ENCODE measurements at places on chromosomes 4 and X. TPM values are rescaled to one million over a fixed set of nuclear protein-coding genes. Genes with fewer than 3 reads are reported as not detected.

The BGN gene
- polyA plus RNA-seq: 28.9 TPM

- DNase-seq: no peak
Observed at GRCh38 chr4:140710908-140711622, 45.1 kb downstream of the TBC1D9 start.

DNA sequence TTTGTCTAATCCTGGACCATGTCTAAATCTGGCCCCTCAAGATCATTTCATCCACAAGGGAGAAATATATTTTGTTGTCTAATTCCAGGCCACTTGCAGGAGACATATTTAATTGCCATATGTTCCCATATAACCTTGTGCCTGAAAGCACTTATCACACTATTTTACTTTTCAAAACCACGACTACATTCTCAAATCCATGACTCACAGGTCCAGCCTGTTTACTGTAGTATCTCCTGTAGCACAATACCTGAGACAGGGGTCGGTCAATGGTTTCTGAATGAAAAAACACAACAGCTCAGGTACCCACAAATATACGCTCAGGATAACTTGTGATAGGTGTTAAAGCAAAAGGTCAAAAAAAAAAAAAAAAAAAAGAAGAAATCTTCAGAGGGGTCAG is 60.9 kb downstream of the SEC24D start:
- no peak for DNase-seq

GRCh38 chr4:162497564-162498167 is 333.9 kb upstream of the FSTL5 start:
- peak; percentile 34 for DNase-seq

GRCh38 chrX:20028588-20028987 is 37.7 kb upstream of the BCLAF3 start:
- DNase-seq: no peak

DNA sequence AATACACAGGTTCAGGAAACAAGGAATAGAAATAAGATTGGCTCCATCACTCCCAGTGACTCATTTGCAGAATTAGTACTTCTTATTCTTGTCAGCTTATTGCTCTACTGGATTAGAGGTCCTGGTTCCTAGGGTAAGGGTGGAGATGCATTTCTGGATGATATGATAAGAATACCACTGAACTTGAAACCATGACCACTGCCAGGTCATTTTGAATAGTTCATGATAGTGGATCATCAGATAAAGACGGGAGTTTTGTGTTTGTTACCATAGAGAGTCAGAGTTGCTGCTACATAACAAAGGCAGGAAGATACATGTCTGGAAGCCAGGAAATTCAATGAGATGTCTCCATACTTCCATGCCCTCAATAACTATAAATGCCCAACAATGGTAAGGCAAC is 109.2 kb upstream of the FAT1 start:
- no peak for DNase-seq

DNA sequence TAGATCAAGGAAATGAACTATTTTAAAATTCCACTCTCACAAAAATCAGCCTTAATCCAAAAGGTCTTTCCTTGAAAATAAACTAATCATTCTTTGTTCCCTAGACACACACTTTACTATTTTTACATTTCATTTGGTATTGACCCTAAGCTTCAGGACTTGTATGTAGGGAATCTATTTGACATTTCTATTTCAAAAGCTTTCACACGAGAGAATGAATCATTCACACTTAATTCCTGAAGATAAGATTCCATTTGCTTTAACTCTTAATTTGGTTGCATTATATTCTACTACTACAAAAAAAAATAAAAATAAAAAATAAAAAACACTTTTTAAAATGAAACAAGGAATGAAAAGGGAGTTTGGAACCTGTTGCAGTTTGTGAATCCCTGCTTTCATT is 43.7 kb downstream of the EDNRA start:
- DNase-seq: no peak

The MAML3 gene
- polyA plus RNA-seq: 5.6 TPM

The GSX2 gene
- polyA plus RNA-seq: 0.02 TPM

- DNase-seq: no peak
Observed at GRCh38 chrX:132058975-132059374, 35.9 kb downstream of the STK26 start.

The TRMT2B gene
- polyA plus RNA-seq: 7.2 TPM

DNA sequence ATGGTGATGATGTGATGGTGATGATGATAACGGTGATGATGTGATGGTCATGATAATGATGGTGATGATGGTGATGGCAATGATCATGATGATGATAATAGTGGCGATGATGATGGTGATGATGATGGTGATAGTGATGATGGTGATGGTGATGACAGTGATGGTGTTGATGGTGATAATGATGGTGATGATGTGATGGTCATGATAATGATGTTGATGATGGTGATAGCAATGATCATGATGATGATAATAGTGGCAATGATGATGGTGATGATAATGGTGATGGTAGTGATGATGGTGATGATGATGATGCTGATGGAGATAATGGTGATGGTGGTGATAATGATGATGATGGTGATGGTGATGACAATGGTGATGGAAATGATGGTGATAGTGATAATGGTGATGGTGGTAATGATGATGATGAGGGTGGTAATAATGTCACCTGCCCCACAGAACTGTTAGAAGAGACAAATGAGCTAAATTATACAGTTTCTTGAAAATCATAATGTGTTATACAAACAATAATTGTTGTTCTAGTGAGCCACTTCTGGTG is 289.9 kb downstream of the ASMT start:
- DNase-seq: no peak

The GPC3 gene
- 1.4 TPM for polyA plus RNA-seq

- DNase-seq: no peak
Observed at GRCh38 chr4:57154191-57154590, 44.0 kb upstream of the IGFBP7 start.

- DNase-seq: no peak
Observed at GRCh38 chr4:14362385-14362784, 639.9 kb upstream of the CPEB2 start.

- DNase-seq: no peak
Observed at GRCh38 chrX:101391831-101392230, 1.0 kb downstream of the RPL36A start.

The CT45A8 gene
- not detected for polyA plus RNA-seq

The TRAM1L1 gene
- 2.4 TPM for polyA plus RNA-seq

The ARHGEF6 gene
- polyA plus RNA-seq: 2.7 TPM

- DNase-seq: peak; percentile 67
Observed at GRCh38 chr4:6907658-6908191, 1.9 kb upstream of the TBC1D14 start.

The SERTM2 gene
- polyA plus RNA-seq: 0.12 TPM

DNA sequence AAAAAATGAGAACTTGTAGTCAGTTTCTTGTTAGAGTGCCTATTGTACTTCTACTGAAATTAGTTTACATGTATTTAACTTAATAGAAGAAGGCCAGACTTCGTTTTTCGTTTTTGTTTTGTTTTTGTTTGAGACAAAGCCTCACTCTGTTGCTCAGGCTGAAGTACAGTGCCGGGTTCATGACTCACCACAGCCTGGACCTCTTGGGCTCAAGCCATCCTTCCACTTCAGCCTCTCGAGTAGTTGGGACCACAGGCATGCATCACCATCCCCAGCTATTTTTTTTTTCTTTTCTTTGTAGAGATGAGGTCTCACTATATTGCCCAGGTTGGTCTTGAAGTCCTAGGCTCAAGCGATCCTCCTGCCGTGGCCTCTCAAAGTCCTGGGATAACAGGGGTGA is 793.9 kb downstream of the ADGRL3 start:
- no peak for DNase-seq

The C1QTNF7 gene
- not detected for polyA plus RNA-seq

GRCh38 chr4:176031922-176032321 is 33.7 kb upstream of the WDR17 start:
- DNase-seq: no peak

All from SK-N-SH (cell line).